ENCODE measurements at places on chromosomes 11 and 22. TPM values are rescaled to one million over a fixed set of nuclear protein-coding genes. Genes with fewer than 3 reads are reported as not detected.

JAML gene
- under 0.01 TPM for total RNA-seq

FZD4 gene
- 29.1 TPM for total RNA-seq

MUC6 gene
- not detected for total RNA-seq

CD6 gene
- total RNA-seq = not detected

MB gene
- not detected for total RNA-seq
